ENCODE measurements at places on chromosomes 7 and 10.
A peak's percentile ranks its signal among the peaks of the same experiment; 100 is the strongest.

DNA sequence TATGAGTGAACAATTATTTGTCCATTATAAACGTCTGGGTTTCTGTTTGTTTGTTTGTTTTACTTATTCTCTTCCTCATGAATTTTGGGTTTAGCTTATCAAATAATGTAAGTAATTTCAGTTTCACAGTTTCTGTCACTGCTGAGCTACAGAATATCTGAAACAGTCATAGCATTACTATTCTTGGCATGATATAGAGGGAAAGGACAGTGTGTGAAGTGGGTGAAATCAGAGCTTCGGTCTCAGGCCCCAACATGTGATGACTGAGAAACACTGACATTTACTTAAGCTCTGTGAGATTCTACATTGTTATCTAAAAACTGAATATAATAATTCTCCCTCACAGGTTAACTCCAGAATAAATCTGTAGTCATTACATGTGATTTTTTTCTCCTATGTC lies 8.8 kb upstream of the OR6V1 start:
- DNase-seq = no peak

GRCh38 chr10:124040451-124041188 lies 52.8 kb downstream of the CHST15 start:
- DNase-seq = peak; percentile 45

GRCh38 chr10:76168437-76168836 lies 737.0 kb downstream of the LRMDA start:
- DNase-seq = no peak

DNA sequence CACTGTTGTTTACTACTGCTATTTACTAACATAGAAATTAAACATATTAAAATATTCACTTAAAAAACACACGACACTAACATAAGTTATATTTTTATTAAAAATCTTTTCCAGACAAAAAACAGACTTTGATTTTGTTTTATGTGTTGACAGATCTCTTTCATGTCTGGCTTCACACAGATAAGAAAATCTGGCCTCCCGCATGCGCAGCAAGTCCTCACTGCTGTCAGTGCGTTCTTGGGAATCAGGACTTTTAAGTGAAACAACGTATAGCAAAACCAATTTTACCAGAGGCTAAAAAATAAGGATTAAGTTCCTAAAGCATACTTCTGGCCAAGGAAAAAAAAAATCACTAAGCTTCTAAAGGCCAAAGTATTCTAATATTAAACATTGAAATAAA lies 1.2 kb upstream of the IDI1 start:
- DNase-seq = no peak

DNA sequence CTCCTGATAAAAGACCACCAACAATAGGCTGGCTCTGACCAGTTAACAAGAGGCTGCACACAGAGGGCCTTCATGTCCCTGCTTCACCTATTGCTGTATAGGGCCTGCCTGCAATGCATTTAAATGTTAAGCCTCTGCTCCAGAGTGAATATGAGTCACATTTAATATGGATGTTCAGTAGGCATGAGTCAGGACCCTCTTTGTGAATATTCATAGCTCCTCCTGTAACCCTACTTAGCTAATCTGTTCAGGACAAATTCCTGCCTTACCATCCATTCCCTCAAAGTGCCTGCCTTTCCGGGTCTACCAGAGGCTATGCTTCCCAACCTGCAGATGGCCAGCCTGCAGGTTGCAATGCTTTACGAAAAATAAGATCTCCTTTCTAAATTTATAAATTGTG lies 32.5 kb downstream of the ARHGAP22 start:
- no peak for DNase-seq

DNA sequence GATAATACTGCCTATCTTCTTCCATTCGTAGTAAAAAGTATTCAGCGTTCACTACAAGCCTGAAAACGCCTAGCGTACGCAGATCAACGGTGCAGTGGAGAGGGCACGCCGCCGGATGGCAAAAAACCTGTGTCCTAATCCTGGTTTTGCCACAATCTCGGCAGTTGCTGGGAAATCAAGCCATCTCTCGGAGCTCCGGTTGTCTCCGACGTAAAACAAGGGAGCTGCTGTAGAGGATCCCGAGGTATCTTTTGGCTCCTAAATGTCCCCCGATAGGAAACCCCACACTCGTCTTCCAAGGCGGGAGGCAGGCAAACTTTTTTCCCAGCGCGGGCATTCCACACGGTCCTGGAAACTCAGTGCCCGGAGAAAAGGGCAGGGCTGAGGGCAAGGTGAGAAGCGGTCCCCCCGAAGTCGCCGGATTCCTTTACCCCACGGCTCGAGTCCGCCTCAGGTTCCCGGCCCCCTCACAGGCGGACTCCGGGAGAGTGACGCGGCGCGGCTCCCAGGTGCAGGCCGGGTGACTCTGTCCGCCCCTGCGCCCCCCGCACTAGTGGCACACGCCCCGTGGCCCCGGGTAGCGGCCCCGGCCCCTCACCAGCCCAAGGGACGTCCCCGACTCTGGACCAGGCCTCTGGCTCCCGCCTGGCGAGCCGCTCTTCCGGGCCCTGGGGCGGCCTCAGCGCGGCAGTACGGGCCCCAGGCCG lies 649 bp downstream of the IDE start:
- DNase-seq = peak; percentile 28

DNA sequence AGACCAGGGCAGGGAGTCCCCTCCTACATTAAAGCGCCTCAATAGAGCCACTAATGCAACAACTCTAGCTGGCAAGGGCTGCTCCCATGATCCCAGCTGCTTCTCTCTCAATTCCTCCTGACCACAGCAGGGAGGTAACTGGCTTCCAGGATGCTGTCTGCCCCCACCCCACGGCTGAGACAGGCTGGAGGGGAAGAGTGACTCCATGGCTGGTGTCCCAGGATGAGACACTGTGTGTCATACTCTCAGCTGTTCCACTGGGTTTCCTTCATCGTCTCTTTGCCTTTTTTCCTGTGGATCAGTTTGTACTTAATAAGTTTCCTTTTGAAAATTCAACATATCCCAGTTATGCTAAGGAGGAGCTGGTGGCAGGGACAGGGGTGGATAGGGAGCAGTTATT lies 27.7 kb upstream of the MYH16 start:
- DNase-seq = no peak

DNA sequence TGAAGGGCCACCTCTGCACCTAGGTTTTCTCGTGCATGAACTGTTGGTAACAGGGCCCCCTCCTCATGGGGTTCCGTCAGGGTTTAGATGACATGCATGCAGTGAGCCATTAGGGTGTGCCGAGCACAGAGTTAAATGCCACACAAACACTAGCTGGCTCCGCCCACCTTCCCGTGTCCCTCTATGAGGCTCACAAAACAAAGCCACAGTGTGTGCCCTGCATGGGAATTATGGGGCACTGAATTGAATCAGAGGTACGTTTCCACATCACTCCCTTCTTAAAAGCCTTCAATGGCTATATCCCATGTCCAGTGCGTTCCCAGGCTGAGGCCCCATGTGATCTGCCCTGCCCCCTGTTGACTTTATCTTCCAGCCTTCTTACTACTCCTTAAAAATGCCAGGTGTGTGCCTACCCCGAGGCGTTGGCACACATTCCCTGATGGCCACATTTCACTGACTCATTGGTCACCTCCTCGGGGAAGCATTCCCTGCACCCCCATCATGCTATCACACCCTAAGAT lies 35.7 kb downstream of the GSDME start:
- no peak for DNase-seq

DNA sequence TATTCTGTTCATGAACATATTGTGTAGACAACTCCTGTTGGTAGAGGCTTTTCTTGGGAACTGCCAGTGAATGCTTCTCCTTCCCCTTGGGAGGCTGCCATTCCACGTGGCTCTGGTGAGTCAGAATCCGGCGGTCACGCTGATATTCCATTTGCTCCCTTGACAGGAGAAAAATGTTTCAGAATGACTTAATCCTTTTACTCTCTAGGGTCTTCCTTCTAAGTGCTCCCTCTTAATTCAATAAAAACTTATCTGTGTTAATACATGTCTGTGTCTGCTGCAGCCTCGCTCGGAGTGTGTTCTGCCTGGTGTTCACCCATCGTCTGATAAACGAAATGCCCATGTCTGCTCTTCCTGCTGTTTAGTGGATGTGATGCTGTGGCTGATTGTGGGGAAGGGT lies 278.6 kb downstream of the ARHGAP12 start:
- DNase-seq = no peak

DNA sequence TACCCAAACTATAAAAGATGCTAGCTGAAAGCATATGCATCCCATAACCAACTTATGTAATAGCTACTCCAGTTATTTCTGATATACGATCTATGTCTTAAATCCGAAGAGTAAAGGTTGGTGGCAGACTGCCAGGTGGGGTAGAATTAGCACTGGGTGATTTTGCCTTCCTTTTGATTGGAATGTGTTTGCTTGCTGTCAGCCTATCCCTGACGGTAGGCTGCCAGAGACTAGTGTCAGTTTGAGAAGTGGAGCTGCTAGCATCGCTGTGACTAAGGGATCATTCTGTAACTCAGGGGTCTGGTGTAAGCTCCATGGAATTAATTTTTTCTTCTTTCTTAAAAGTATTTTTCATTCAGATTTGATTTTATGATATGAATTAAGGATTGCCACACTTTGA lies 9.5 kb upstream of the SEM1 start:
- no peak for DNase-seq

DNA sequence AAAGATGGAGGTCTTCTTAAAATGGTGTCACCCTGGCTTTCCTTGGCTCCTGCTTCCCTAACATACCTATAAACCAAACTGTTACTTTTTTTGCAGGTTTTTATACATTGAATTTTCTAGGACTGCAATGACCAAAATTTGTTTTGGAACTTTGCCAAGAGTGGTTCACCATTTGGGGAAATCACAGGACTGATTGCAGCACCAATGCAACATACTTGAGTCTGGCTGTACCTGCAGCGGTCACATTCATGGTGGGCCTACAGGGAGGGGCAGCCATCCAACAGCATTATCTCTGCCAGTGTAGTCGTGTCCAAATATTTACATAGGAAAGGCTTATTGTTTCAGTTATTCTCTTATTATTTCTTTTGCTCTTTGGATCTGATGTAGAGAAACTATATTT lies 69.0 kb downstream of the HACD1 start:
- no peak for DNase-seq

DNA sequence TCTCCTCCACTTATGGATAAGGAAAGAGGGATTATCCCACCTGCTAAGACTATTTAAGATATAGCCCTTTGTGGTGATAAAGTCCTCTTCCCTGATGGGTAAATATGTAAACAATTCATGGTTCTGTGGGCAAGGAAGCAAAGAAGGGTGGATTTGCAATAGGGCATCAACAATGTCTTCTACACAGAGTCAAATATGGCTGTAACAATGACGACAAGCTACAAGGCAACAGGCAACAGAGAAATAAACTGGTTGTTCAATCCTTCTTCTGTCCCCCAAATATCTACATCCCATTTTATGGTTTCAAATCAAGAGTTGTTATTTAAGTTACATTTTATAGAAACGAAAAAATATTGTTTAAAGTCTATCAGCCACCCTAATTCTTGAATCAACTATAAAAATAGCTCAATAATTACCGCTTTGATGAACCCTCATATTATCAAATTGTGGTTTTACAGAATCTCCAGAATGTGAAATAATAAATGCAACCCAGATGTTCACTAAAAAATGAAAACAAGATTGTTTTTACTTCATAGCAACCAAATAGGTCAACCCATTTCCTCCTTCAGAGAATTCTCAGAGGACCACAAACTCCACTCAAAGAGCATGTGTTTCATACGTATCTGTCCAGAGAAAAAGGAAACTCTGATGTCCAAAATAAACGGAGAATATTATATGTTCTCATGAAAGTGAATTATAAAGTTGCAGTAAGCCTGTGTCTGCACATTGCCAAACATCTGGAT lies 13.8 kb downstream of the CYTH3 start:
- DNase-seq = no peak

DNA sequence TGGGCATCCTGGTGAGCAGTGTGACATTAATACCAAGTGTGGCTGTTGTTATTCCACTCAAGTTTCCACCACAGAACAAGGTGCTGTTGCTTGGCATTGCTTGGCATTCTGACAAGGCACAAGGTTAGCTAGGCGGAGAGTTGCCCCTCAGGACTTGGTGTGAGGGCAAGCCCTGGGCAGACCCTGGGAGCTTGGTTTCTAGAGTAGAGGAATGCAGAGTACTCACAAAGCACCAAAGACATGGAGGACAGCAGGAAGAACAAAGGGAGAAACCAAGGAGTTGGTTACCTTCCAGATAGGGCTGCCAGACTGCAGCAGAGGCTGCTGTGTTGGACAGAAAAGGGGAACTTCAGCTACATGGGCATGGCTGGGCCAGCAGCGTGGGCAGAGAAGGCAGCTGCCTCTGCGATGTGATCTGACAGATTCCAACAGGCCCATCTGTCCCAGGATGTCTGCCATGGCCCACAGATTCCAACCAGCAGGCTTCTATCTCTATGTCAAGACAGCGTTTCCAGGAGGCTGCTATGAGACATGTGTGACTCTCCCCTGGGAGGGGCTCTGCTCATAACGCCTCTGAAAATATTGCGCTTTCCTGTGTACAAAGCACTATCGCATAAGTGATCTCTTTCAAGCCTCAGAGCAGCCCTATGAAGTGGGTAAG lies 1.8 kb downstream of the GOLGA7B start:
- DNase-seq = no peak

- no peak for DNase-seq
Measured at GRCh38 chr10:99927721-99928280, 81.9 kb downstream of the DNMBP start.

DNA sequence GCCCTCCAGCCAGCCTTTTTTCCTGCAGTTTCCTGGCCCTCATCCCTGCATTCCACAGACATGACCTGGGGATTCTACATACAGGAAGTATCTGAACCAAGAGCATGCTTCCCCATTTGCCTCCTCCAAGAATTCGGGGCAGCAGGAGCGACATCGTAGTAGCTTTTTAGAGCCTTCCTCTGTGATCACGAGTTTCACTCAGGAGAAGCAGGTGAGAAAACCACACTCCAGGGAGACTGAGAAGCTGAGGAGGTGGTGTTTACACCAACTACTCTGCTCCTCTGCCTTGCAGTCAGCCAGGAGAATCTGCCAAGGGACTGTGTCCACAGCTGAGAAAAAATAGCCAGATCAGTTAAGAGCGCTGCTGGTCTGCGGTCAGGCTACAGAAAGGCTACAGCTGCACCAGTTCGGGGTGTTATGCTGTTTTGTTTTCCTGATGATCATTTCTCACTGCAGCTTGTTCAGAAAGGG lies 54.1 kb downstream of the HSPA12A start:
- no peak for DNase-seq

DNA sequence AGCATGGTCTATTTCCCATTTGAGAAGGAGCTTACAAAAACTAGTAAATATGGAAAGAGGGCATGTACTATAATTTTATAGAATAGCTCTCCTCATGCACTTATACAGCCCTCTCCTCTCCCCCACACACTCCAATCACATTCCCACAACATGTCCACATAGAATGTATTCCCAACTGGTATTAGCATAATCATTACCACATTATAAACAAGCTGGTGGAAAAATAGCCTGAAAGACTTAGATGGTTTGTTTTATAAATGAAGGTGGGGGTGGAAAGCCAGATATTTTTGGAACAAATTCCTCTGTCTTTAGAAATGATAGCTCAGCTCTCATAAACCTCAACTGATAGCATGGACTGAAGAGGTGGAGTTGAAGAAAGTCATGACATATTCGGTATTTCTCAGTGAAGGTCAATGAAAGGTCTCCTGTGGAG lies 410.1 kb downstream of the SUGCT start:
- no peak for DNase-seq

GRCh38 chr7:15937571-15937970 lies 251.1 kb upstream of the MEOX2 start:
- no peak for DNase-seq
